ENCODE measurements at places on chromosomes 12 and 14. TPM values are rescaled to one million over a fixed set of nuclear protein-coding genes. Genes with fewer than 3 reads are reported as not detected.

DNA sequence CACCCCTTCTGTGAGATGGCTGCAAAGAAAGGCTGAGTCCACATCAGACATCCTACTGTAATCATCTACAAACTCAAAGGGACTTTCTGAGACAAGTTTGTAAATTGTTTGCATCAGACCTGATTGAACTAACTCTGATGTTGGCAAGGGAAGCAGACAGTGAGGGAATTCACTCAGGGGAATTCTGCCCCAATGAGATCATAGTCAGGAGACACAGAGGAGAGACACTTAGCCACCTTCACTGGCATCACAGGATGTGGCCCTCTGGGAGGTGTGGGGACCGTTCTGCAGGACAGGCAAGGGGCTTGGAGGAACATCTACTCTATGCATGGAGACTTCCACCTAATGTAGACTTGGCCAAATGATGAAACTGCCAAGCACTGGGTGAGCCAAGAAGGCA, 70.7 kb upstream of the DDX11 start:
- no peak for DNase-seq

DNA sequence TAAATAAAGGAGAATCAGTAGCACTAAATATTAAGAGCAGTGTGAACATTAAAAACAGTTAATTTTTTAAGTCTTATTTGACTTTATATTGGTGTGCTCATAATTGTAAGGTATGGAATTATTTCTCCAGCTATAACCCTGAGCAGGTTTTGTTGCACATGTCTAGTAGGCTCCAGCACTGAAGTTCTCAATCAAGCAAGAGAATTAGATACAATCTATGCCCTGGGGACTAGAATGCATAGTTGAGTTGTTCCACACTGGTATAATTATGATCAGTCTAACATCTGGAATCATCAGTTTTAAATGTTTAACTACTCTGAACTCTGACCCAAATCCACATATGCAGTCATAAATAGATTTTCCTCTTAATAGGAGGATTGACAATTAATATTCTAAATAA, 257.8 kb upstream of the ARHGAP5 start:
- no peak for DNase-seq

- no peak for DNase-seq
Observed at GRCh38 chr12:89346741-89347324, 5.5 kb downstream of the DUSP6 start.

DNA sequence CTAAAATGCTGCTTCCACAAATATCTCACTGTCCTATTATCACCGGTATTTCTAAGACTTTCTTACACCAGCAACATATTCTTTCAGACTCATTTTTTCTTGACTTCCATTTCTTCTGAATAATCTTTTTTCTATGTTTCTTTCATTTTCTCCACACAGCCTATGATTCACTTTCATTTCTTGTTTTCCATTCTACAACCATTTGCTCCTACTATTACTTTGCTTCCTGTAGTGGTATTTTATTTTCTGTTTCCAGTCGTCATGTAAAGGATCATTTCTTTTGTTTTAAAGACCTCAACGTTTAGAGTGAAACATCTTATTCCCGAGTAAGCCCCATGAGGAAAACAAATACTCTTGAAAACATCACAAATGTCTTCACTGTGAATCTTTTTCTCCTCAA, 182.2 kb upstream of the MDGA2 start:
- DNase-seq, result no peak

- DNase-seq, result no peak
Observed at GRCh38 chr14:57889245-57889644, 23.4 kb upstream of the SLC35F4 start.

DNA sequence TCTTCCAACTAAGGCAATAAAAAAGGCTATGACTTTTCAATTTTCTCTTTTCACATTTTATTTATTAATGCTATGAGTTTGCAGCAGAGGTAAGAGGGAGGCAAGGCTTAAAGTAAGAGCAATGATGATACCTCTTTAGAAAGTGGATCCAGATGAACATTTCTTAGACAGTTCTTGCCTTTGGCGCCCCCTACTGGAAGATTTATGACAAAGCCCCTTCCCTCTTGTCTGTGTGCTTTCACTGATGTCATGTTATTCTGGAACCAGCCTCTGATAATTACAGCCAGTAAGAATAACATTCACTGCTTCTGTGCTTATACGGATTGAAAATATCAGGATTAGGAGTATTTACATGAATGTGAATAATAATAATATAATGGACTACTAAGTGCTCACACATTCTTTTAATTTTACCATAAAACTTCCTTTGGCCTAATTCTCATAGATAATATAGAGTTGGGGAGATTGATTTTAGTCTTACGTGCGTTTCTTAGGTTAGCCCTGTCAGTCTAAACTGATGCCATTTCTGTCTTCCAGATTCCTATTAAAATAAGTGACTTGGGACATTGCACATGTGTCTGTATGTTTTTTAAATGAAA, 1929.9 kb upstream of the SEL1L start:
- peak; percentile 51 for DNase-seq

- DNase-seq, result no peak
Observed at GRCh38 chr12:4154672-4155225, 118.8 kb upstream of the CCND2 start.

DNA sequence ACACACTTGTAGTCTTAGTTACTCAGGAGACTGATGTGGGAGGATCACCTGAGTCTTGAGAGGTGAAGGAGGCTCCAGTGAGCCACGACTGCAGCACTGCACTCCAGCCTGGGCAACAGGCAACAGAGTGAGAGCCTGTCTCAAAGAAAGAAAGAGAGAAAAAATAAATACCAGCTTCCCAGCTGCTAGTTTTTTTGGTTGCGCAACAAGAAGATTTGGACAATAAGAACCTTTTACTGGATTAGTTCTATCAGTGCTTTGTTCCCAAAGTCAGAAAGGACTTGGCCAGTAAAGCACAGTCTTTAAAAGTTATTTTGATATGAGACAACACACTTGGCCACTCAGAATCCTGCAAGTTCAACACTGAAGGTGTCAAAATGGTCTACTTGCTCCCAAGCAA, 768.1 kb upstream of the LRFN5 start:
- no peak for DNase-seq

DNA sequence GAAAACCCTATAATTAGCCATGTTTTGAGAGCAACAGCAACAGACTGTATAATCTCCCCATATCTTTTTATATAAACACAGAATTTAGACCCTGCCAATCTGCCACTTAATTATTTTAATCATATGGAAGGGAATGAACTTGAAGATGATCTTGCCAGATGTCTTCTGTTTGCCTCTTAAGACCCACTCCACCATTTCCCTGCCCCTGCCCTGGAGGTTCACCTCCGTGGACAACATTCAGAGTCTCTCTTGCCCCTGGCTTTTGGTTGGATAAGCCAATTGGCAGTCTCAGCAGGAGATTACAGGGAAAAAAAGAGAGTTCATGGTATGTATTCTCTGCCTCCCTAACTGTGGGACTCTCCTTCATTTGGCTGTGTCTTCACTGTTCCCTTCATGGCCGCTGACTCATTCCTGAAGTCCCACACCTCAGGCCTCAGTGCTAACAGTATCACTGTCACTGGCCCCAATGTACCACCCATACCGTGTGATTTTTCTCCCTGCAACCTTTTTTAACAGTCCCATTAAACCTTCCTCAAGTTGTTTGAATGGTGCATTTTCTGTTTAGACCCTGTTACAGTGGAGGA, 184.8 kb downstream of the PIK3C2G start:
- DNase-seq, result no peak

DNA sequence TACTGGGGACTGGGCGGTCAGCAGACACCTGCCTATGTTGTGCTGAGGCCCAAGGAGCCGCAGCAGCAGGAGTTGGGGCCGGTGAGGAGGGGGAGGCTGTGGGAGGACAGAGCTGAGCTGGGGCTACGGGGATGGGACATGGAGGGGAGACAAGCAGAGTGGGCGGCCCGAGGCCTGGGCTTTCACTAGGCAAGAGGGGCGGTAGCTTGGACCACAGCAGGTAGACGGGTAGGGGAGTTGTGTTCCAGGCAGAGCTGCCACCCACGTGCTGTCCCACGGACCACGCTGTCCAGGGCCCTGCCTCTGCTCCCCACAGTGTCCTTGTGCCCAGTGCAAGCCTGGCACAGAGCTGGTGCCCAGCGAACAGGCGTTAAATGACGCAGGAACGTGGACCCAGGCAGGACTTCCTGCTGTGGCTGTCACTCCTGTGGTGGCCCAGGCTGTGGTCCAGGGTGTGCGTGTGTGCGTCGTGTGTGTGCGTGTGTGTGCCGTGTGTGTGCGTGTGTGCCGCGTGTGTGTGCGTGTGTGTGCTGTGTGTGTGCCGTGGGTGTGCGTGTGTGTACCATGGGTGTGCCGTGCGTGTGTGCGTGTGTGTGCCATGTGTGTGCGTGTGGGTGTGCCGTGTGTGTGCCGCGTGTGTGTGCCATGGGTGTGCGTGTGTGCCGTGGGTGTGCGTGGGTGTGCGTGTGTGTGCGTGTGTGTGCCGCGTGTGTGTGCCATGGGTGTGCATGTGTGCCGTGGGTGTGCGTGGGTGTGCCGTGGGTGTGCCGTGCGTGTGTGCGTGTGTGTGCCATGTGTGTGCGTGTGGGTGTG, 6.8 kb downstream of the CEP170B start:
- peak; percentile 16 for DNase-seq

DNA sequence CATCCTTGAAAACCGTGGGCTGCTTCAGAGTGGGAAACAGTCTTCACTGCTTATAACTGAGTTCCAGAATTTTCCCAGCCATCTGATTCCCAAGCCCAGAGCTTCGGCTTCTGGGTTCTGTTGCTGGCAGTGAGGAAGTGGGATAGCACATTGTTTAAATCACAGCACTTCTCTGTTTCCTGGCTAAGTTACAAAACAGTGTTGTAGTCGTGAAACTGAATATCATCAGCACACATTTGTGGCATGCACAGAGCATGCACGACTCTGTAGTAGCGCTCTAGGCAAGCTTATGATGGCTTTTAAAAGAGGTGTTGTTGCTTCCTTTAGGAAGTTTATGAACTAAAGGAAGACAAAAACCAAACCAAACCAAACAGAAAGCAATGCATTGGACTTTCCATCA, 1005.5 kb downstream of the NRXN3 start:
- no peak for DNase-seq

DNA sequence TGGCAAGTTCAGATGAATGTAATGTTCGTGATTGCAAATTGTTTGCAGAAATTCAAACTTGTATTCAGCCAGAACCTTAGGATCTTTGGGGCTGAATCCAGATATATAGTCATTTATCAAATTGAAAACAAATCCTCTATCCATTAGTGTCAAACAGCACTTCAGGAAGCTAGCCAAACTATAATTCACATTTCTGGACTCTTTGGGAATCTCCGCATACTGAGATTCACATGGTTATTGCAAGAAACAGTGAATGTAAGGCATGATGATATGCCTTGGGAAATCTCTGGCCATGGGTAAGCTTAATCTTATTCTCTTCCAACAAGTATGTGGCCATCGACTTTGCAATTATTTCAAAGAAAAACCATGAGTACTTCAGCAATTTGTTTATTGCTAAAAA, 98.5 kb downstream of the KLHL28 start:
- no peak for DNase-seq

GRCh38 chr12:81956468-81956860, 197.3 kb upstream of the PPFIA2 start:
- DNase-seq, result no peak

GRCh38 chr12:62834971-62835547, 99.9 kb downstream of the PPM1H start:
- DNase-seq, result no peak

KLRK1 gene
- total RNA-seq, result not detected

RBM25 gene
- 118 TPM for total RNA-seq

CIT gene
- total RNA-seq, result 20.8 TPM

HSPB8 gene
- 0.32 TPM for total RNA-seq

TMEM121 gene
- 2.7 TPM for total RNA-seq

LRIG3 gene
- total RNA-seq, result 6.9 TPM

EFS gene
- 90.4 TPM for total RNA-seq

C12orf60 gene
- 0.88 TPM for total RNA-seq

ALDH6A1 gene
- 8.6 TPM for total RNA-seq

ARF3 gene
- 162 TPM for total RNA-seq

Data from glutamatergic neuron (in vitro differentiated cells).